ENCODE measurements at places on chromosomes 5 and 9.

GRCh38 chr5:67620424-67621397 lies 424.1 kb upstream of the CD180 start:
- DNase-seq, result no peak

DNA sequence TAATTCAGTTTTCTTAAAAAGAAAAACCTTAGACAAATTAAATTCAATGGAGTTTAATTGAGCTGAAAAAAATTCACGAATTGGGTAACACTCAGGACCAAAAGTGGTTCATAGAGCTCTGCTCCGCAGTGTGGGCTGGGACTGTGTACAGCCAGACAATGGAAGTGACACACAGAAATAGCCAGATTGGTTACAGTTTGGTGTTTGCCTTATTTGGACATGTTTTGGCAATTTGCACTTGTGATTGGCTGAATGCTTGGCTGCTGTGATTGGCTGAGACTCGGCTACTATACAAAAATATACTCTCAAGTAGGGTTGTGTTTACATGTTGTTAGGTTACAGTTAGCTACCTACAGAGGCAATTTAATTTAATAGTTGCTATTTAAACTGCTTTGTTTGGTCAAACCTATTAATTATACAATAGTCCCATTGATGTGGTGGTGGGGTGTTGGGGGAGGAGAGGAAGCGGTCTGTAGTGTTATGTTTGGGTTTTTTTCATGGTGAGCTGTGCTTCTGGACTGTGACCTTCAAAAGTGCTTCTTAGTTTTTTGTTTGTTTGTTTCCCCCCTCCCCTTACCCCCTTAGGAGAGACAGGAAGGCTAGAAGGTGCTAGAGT lies 95.2 kb downstream of the CNTLN start:
- DNase-seq, result no peak

DNA sequence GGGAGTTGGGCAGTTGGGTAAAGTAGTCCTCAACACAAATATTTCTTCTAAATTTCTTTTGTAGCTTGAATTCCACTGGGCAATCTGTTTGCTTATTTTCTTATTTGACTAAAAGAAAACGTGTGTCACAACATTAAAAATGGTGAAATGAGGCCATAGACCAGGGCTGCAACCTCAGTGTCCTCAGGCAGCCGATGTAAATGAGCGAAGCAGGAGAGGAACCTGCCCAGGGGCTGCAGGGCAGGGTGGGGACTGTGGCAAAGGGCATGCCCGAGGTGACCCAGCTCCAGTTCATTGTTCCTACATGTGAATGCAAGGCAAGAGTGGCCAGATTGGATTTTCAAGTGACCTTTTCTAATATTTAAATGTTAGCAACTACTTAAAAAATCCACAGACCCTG lies 74.7 kb downstream of the TENT4A start:
- no peak for DNase-seq

GRCh38 chr9:129352146-129352865 lies 174.2 kb upstream of the IER5L start:
- no peak for DNase-seq

DNA sequence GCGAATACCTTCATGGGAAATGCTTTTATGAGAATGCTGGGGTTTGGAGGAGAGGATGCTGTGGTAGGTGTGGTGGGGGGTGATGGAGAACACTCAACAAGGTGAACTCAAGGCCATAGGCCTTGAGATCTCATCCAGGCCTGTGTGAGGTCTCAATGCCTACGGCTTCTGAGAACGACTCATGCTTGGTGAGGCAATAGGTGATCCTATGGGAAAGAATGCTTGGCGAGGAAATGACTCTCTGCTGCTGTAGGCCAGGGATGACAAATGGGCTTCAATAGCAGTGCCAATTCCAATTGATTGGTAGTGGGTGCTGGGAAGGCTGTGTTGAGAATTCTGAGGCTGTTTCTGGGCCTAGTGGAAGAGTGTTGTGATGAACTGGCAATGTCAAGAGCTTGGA lies 280.2 kb upstream of the CLINT1 start:
- DNase-seq, result no peak

GRCh38 chr5:59371525-59372127 lies 521.9 kb downstream of the PDE4D start:
- no peak for DNase-seq

- DNase-seq, result no peak
Observed at GRCh38 chr9:137751616-137752015, 126.0 kb upstream of the CACNA1B start.

DNA sequence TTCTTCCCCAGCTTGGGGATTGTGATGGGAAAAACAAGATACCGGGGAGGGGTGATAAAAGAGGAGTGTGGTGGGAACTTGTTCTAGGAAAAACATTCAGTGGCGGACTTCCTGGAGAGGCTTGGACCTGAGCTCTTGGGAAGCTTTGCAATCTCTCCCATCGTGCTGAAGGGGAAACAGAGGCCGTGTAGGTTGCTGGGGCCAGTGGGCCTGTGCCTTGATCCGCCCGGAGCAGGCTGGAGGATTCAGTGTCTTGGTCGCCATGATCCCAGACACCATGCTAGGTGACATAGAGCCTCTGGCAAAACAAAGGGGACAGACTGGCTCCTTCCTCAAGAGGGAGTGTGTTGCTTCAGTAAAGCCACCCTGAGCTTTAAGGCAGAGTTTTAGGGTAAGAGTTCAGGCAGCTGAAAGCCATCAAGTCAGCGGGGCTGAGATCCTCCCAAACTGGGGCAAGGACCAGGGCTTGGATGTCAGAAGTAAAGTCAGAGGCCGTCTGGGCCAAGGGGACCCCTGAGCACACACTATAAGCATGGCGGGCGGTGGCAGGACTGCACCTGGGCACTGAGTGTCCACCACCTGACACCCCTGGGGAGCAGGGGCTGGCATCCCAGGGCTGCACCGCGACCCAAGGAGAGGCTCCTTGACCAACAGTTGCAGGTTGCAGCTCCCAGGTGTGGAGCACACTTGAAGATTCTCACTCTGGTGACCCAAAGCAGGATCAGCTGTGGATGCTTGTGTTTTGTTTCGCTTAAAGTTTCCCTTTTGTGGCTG lies 44.7 kb downstream of the TRIP13 start:
- no peak for DNase-seq

GRCh38 chr9:138070815-138071214 lies 193.2 kb downstream of the CACNA1B start:
- DNase-seq, result no peak

DNA sequence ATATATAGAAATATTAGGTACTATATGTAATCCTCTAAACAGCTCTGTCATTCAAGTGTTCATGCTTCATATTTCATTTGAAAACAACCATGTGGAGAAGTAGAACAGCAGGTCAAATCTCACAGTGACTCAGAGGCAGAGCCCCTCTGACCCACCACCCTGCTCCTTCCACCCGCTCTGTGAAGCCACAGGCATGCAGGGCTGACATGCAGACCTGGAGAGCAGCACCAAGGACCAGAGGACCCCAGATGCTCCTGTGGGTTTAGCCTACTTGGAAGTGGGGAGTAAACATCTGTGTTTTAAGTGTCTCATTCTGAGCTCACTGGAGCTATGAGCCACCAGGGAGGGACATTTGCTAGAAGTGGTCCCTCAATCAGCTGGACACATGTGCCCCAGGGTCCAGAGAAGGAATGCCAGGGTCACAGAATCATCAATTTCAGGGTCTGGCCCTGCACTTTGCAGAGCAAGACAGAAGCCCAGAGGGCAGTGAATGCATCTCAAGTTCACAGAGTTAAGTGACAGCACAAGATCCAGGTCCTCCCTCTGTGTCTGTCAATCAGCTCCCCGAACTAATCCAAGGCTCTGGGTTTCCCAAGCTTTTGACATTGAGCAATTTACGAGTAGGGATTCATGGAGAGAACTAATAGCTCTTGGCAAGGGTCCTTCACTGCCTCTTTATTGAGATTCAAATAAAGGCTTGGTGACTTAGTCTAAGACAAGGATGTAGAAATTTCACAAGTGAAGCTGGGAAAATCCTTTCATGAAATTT lies 441.1 kb downstream of the SEMA5A start:
- no peak for DNase-seq

DNA sequence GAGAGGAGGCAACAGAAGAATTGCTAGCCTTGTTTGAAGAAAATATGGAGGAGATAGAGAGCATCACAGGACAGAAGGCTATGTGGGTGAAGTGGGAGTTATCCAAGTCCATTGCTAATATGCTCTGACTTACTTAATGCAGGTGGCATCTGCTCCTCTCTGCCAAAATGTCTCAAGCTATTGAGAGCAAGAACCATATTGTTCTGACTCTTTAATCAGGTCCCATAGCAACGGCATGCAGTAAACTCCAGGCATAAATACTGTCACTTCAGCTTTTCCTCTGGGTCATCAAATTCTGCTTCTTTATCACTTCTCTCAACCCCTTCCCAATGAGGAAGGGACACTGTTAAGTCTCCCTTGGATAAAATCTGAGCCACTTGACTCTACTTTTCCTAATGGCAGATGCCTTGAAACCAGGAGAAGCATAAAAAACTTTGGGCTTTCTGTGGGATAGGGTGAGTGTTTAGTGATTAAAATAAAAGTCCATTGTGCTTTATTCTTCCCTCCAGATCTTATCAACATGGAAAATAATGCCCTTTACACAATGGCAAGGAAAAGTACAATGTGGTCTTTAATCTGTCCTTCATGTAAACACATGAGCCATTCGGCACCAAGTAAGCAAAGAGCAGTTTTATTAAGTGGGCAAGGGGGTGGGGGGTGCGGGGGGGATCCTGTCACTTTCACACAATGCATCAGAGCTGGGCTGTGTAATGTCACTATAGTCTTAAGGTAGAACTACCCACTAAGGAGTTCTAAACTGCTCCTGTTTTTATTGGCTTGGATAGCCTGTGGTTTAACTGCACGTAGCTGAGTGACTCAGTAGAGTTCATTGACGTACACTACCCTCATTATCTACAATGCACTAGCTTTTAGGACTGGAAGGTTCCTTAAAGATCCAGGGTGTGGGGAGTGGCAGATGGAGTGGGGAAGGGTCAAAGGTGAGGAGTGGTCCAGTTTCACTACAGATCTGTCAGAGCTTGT lies 71.0 kb upstream of the TARS1 start:
- no peak for DNase-seq

GRCh38 chr9:16763946-16764345 lies 106.5 kb downstream of the BNC2 start:
- DNase-seq, result no peak

GRCh38 chr5:92758552-92758951 lies 822.5 kb downstream of the NR2F1-AS1 start:
- DNase-seq, result no peak

GRCh38 chr5:97121848-97122247 lies 20.6 kb downstream of the LIX1 start:
- DNase-seq, result no peak

DNA sequence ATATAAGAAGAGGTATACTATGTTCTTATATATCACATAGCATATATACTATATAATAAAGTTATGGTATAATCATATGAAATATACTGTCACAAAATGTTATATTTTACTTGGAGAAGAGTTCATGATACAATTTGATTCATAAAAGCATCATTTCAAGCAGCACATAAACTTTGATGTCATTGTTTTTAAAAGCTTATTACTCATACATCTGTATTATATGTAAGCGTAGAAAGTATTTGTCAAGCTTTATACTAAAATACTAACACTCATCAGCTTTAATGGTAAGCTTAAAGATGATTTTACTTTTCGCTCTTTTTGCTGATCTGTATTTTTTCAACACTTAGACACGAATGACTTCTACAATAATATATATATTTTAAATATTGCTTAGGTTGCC lies 34.0 kb upstream of the ZNF618 start:
- DNase-seq, result no peak

DNA sequence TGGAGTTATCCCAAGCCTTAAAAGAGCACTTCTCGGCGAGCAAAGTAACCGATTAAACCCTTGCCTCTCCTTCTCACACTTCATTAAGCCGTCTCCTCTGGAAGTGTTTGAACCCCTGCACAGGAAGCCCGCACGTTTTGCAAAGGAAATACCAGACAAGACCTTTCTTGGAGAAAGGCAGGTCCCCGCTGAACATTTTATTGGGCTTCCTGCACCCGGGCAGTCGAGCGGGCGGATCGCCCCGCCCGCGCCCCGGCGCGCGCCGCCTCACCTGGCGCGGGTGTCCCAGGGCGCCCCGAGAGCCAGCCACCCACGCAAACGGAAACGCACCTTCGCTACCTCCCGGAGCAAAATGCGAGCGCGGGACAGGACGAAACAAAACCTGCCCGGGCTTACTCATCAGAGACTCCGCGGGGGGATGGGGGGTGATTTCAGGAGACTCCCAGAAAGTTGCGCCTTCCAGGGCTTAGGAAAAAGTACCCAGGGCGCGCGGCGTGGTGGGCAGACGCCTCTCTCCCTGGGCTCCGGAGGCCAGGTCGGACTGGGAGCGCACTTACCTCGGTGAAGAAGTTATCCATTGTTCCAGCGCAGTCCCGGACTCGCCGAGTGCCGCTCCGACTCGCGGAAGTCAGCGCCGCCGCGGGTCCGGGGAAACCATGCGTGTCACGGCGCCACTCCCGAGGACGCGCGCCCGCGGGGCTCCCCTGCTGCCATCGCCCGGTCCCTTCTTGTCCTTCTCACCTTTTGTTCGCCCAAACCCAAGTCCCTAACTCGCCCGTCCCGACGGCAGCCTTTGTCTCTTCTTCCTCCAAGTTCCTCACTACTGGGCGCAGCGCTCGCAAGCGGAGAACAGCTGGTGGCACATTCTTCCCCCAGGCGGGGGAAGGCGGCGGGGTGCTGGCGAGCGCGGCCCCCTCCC lies 598 bp downstream of the MYO10 start:
- DNase-seq, result no peak

GRCh38 chr5:82859451-82860140 lies 217.6 kb downstream of the TMEM167A start:
- no peak for DNase-seq

DNA sequence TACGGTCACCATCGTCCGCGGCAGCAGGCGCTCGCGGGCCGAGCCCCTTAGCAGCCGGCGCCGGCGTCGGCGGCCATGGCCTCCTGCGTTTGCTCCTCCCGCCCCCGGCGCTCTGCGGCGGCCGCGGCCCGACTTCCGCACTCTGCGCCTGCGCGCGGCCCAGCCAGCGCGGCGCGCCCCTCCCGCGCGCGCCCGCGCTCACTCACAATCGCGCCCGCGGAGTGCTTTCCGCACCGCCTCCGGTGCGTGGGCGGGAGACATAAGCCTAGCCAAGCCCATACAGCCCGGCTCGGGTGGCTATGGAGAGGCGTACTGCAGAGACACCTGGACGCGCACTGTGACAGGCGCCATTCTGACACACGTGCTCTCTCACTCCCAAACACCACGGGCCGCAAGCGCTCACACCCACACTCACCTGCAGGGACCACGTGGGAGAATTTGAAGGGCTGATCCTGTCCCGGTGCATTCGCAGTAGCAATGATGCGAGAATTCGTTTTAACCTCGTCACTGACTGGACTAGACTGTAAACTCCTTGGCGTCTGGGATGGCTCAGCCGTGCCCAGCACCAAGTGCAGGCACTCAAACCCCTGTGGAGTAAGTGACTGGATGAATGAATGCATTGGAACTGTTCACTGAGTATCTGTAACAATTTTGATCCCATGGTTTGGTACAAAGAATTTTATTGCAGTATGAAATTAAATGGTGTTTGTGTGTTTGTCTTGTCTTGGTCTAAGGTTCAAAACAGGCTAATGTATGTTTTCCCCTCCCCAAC lies at the start of gene RNF145:
Gene RNF145 (minus strand): TSS at position 116 of the 772 bp plus-strand sequence. CDS start 5,936 bp downstream, outside the sequence.
- DNase-seq, result peak; percentile 92
